ENCODE measurements at places on chromosomes 12 and 14.
A peak's percentile ranks its signal among the peaks of the same experiment; 100 is the strongest.

DNA sequence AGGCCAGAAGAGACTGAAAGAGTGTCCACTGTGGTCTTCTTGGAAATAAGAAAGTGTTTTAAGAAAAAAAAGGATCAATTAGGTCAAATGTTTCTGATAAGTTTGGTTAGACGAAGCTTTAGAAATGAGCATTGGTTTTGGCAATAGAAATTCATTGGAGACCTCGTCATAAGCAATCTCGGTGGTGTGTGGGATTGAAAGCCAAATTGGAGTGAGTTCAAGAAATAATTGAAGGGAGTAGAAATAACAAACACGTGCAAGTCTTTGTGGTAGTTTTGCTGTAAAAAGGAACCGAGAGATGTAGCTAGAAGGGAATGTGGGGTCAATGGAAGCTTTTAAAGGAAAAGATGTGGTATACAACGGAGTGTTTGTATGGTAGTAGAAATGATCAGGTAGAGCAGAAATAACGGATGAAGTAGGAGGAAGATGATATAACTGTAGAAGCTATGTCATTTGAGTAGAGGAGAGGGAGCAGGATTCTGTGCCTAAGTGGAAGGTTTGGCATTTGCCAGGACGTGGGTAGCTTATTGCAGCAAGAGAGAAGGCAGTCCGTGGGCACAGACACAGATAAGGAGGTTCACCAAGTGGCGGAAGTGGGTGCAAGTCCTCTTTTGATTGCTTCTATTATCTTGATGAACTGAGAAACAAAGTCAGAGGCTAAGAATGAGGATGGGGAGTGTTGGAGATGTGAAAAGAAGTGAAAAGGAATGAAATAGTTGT, 146.2 kb downstream of the DACT1 start:
- no peak for DNase-seq

- no peak for DNase-seq
These were observed 442.4 kb upstream of the MGAT4C start for GRCh38 chr12:86698641-86698980.

GRCh38 chr12:57712701-57713100, 18.8 kb downstream of the OS9 start:
- DNase-seq, result no peak

DNA sequence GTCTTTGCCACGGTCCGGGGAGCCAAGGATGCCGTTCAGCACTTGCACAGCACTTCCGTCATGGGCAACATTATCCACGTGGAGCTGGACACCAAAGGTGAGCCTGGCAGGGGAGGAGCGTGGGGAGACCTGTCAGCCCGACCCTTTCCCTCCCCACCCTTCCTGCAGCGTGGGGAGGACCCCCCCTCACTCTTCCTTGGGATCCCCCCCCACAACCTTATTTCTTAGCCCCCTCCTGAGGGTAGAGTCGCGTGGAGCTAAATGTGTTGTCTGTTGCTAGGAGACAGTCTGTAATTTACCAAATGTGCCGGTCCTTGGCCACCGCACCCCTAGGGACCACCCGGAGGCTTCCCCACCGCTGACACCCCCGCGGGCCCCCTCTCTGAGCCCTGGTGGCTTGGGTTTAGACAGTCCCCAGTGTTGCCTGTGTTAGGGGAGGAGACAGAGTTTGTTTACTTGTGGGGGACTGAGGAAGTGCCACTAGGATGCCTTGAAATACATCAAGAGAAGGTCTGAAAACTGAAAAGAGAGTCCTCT, 2.3 kb downstream of the SETD1B start:
- no peak for DNase-seq

- no peak for DNase-seq
These were observed 272.0 kb downstream of the RPAP3 start for GRCh38 chr12:47433876-47434275.

DNA sequence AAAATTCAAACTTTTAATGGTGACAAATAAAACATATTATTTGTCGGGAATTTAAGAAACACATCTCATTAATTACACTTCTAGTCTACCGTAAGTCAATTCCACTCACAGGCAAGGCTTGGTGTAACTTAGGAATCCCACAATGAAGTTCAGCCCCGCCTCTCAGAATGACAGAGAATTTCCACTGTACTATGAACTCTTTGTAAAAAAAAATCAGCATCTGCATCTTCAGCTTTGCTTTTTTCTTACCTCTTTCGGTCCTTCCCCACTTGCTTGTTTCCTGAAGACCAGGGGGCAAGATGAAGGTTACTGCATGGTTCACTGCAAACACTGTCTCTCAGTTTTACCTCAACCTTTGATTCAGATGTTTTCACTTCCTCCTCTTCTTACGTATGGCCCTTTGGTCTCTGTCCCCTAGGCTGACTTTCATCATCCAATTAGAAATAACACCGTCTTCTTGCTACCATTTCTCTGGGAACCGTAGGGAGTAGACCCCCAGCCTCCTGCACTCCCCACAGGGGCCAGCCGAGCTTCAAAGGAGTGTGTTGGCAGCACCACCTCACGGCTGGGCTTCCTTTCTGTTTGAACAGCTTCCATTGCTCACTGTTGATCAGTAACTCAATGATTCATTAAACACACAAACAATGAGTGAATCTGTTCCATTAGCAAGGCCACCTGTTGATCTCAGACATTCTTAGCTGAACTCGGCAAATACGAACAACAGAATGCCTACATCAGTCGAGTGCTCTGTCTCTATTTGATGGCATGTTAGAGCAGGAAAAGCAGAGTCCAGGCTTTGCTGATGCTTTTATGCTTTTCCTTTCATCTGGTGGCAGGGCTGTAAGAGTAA, 343.0 kb downstream of the BMP4 start:
- DNase-seq, result no peak

GRCh38 chr14:95495538-95496025, 20.9 kb downstream of the SYNE3 start:
- no peak for DNase-seq

GRCh38 chr14:104722938-104723650, 935 bp upstream of the ADSS1 start:
- DNase-seq, result no peak

DNA sequence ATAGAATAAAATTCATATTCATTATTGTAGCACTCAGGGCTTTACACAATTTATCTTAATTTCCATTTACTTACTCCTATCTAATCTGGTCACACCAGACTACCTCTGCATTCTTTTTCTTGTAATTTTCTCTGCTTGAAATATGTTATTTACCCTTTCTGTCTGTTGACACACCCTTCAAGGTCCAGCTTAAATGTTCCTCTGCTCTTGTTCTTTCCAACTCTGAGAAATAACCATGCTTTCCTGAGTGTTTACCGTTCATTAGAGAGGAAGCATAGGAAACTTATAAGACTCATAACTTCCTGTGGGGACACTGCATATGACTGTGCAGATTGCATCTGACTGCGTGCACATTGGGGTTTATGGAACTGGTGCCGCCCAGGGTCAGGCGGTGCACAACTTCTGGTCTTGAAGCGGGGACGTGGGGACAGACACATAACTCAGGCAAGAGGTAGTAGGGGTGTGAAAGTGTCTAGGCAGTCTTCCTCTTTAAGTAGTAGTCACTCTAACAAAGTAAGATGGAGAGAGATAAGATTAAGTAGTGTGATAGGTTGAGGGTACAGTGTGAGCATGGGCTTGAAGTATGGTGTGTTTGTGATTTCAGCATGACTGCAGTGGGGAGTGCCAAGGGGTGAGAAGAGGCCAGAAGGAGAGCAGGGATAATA, 42.6 kb upstream of the FOXJ2 start:
- DNase-seq, result peak; percentile 72

DNA sequence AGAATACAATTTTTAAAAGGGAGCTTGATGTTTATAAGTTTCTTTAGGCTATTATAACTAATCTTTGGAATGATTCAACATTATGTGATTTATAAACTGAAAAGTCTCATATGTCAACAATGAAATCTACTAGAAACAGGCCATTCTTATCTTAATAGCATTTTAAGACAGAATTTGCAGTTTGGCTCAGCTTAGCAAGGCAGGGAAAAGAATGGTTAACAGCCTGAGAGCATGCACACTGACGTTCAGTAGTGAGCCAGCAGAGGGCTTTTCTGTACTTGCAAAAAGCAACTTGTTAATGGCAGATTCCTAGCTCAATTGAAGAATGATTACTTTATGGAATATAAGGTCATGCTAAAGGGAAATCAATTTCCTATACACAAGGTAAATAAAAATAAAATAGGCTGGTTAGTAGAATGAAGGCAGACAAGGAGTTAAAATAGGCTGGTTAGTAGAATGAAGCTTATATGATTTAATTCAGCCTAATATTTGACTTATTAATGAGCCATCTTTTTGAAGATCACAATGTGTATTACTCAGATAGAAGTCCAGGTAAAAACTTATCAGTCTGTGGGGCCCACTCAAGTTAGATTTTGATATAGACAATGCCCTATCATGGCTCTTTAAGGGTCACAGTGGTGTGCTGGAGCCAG, 95.9 kb downstream of the OTOGL start:
- no peak for DNase-seq

GRCh38 chr12:119444462-119445044, 110.0 kb downstream of the CCDC60 start:
- peak; percentile 8 for DNase-seq

GRCh38 chr14:84252706-84253105, 1277.2 kb upstream of the FLRT2 start:
- no peak for DNase-seq

DNA sequence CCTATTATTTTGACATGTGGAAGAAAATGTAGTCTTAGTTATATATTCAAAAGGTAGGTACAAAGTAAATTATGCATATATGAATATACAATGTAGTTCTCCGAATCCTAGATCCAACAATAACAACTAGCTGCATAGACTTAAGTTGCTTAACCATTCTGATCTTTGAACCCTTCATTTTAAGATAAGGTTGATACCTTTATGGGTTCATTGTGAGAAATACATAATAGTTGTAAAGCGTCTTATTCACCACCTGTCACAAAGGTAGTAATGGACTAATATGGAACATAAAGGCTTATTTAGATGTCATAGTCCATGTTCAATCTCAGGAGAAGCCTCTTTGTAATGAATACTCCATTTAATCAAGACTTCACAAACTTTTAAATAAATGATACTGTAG, 263.6 kb downstream of the TMTC2 start:
- DNase-seq, result no peak
